ENCODE measurements at places on chromosomes 2 and 18.

GRCh38 chr2:16635791-16636699 lies 29.6 kb downstream of the CYRIA start:
- no peak for DNase-seq

- DNase-seq, result no peak
Observed at GRCh38 chr18:52903857-52904256, 563.9 kb downstream of the DCC start.

GRCh38 chr18:76662626-76663025 lies 159.7 kb upstream of the ZNF236 start:
- DNase-seq, result no peak

GRCh38 chr2:3651691-3652648 lies 6.0 kb upstream of the ALLC start:
- peak; percentile 69 for DNase-seq

DNA sequence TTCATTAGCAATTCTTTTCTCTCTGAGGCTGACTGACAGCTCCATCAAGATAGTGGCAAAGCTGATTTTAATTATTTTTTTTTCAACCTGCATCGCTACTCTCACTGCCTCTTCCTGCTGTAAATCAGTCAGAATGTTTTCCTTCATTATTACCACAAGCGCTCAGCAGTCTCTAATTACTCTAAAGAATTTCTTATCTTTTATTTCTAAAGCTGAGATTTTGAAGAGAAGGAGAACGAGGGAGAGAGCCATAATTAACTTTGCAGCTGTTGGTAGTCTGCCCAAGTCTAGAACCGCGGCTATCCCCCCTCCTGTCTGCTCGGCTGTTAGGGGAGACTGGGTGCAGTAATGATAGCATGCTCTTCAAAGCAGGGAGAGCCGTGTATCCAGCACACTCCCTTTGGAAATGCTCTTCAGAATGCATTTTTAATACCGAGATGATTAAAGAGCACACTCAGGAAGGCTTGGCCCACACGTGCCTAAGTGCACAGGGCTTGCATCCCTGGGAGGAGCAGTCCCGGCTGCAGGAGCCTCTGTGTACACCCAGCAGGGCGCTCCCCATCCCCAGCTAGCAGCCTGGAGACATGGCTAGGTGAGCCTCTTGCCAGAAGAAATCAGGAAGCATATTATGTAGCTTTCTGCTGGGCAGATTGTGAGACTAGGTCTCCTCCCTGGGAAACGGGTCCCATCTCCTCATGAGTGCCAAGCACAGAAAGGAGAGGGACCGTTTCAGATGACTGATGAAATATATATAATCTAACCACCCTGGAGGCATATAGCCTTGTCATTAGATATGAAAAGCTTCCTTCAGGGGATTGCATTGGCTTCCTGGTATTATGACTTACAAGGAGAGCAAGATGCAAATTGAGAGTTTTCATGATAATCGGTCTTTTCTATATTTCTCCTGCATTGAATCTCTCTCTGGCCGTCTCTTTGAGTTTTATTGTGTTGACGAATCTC lies 555.2 kb downstream of the CMPK2 start:
- DNase-seq, result no peak

- no peak for DNase-seq
Observed at GRCh38 chr2:128911276-128911675, 592.6 kb upstream of the HS6ST1 start.

GRCh38 chr18:61669320-61669719 lies 223.5 kb downstream of the RNF152 start:
- DNase-seq, result no peak

- no peak for DNase-seq
Observed at GRCh38 chr18:79100944-79101343, 31.8 kb downstream of the ATP9B start.

GRCh38 chr2:175815537-175815936 lies 186.5 kb downstream of the LNPK start:
- no peak for DNase-seq

GRCh38 chr2:46998551-46998950 lies 82.9 kb upstream of the MCFD2 start:
- no peak for DNase-seq

DNA sequence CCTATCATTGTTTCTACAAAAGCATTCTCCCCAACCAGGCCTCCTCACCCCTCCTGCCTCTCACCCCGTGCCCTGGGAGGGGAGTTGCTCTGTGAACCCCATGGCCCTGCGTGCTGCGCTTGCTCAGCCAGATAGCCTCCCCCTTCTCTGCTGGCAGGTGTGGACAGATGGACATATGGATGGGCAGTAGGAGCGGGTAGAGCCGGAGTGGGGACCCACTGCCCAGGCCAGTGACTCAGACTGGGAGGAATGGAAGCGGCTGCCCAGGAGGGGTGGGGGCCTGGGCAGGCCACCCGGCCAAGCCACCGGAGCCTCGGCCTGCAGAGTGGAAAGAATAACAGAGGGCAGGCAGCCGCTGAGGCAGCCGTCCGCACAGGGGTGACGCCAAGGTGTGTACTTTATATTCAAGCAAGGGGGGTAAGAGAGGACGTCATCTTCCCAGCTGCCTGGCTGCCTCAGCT lies 8.7 kb downstream of the CYP26B1 start:
- no peak for DNase-seq

- DNase-seq, result no peak
Observed at GRCh38 chr2:14998546-14998945, 366.0 kb downstream of the LRATD1 start.

- no peak for DNase-seq
Observed at GRCh38 chr2:226378753-226379705, 420.6 kb downstream of the IRS1 start.

DNA sequence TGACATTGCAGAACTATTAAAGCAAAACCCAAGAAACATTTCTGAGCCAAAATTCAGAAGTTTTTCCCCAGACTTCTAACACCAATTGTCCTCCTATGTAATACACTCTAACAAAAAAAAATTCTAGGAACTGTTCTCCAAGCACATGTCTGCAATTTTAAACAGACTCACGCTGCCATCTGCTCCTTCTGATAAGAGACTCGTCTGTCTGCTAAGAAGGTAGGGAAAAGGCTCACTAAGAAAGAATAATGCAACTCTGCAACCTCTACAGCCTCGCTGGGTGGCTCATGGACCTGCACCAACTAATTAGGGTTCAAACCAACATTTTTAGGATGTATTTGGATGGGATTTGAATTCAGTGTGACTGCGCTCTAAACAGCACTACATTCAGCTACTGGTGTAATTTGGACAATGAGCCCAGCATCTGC lies 366.5 kb downstream of the DSC3 start:
- DNase-seq, result no peak

DNA sequence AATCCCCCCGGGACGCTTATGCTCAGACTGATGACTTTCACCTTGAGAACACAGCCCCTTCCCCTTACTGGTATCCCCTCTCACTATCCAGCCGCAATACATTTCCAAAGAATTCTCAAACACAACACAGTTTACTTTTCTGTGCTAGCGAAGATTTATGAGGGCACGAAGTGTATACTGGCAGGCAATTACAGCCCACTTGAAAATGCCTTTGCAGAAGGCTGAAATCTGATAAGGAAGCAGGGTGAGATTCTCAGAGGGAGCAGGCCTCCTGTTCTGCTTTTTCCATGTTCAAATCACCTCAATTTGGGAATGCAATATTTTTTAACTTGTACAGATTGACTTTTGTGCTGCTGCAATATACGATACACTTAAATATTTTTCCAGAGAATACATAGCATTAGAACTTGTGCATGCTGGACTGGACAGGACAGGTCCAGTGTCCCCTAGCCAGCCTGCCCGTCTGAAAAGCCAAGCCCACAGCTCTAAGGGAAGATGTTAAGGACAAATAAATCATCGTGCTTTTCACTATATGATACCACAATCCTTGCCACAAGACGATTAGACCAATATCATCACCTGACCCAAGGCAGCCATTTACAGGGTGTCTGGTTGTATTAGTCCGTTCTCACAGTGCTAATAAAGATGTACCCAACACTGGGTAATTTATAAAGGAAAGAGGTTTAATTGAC lies 262.1 kb downstream of the EPHA4 start:
- no peak for DNase-seq

- DNase-seq, result no peak
Observed at GRCh38 chr2:100796499-100797100, 23.3 kb upstream of the NPAS2 start.

DNA sequence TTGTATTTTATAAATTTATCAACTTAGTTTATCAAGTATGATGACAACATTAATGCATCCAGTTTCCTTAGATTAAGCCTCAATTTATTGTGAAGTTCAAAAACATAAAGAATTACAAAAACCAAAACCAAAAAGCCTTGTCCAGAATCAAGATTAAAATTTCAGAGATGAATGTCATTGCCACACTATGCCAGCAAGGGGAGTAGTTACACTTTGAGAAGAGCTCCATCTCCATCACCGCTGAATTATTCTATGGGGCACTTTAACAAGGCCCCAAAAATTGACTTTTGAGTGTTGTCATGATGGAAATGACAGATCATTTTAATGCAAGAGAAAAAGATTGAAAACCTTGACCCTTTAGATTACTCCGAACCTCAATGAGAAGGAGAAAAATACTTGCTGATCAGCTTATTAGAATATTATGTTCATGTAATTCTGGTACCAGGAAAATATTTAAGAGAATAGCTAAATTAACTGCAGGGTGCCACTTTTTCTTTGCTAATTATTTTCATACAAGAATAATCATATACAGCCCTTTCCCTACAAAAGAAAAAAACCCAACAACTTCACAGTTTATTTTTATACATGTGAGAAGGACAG lies 152.5 kb upstream of the AQP4 start:
- no peak for DNase-seq

- no peak for DNase-seq
Observed at GRCh38 chr2:236521556-236521955, 48.1 kb upstream of the ACKR3 start.

DNA sequence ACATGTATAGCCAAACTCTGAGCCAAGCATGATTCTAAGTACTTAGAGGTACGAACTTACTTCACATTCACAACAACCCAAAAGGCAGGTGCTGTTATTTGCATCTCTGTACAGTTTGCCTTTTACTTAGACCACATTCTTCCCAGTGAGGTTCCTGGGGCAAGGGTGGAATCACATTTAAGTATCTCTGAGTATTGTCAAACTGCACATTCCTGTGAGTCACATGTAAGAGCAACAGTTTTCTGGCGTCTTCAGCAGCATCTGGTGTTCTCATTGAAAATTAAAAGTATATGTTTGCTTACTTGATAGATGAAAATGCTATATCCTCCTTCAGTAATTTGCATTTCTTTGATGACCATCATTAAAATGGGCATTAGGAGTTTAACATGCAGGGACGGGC lies 119.1 kb downstream of the UXS1 start:
- DNase-seq, result no peak

- no peak for DNase-seq
Observed at GRCh38 chr2:22194218-22194617, 1070.5 kb downstream of the TDRD15 start.

DNA sequence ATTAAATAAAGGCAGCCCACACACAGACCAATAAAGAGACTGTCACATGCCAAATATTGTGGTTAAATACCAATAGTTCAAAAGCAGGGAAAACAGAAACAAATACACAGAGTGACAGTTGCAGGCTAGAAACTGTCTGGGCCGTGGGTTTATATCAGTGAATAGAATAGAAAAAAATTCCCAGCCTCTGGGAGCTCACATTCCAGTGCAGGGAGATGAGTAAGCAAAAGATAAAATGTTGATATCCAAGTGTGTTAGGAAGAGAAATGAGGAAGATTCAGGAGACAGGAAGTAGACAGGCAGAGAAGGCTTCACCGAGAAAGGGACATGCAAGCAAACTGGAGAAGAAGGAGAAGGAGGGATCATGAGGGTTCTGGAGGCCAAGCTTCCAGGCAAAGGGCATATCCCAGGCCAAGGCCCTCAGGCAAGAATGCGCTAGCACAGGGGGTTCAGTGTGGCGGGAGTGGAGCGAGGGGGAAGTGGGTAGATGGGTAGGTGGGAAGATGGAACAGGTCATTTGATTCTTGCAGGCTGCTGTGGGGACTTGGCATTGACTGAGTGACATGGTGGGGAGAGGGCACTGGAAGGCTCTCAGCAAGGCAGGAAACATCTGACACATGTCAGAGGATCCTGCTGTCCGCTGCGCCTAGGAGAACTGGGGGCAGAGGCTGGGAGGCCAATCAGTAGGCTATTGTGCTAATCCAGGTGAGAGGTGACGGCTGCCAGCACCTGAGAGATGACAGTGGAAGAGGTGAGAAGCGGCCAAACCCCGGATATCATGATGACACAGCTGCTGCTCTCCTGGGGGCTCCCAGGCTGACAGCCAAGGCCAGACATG lies 89.2 kb downstream of the ZBTB7C start:
- peak; percentile 92 for DNase-seq

GRCh38 chr2:23512778-23513177 lies 127.8 kb downstream of the KLHL29 start:
- no peak for DNase-seq

DNA sequence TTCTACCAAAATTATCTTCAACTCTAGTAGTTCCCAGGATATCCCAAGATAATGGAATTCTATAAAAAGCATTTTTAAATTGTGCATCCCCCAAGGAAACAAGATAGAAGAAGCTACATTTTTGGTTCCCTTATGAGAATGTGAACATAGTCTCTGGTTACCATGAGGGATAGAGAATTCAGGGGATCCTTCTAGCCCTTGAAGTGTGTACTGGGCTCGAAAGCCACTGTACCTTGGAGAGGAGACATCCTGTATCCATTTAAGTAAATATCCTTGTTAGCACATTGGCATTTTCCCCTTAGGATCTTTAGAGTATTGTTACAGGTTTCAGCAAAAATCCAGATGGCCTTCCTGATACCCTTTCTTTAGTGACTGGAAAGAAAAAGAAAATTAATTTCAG lies 228.5 kb downstream of the RTP5 start:
- no peak for DNase-seq
